ENCODE measurements at places on chromosomes 2 and 18. TPM values are rescaled to one million over a fixed set of nuclear protein-coding genes. Genes with fewer than 3 reads are reported as not detected.

GMPPA gene
- total RNA-seq, result 13.4 TPM

LDLRAD4 gene
- total RNA-seq, result 83.5 TPM

MOCOS gene
- total RNA-seq, result 0.69 TPM

MOGAT1 gene
- total RNA-seq, result not detected

HOXD4 gene
- total RNA-seq, result not detected

GALNT5 gene
- 0.92 TPM for total RNA-seq

REEP1 gene
- 200 TPM for total RNA-seq

TRMT61B gene
- total RNA-seq, result 25.6 TPM

TXNDC9 gene
- 56.1 TPM for total RNA-seq

LCT gene
- not detected for total RNA-seq

GPAT2 gene
- total RNA-seq, result 2.3 TPM

C2orf66 gene
- 0.69 TPM for total RNA-seq

NEUROD1 gene
- total RNA-seq, result 0.69 TPM

SP5 gene
- total RNA-seq, result 2.3 TPM

ATP6V1B1 gene
- total RNA-seq, result not detected

CKAP2L gene
- total RNA-seq, result 4.2 TPM

ELP2 gene
- total RNA-seq, result 101 TPM

GALNT13 gene
- 37.8 TPM for total RNA-seq

CCDC178 gene
- total RNA-seq, result 2.3 TPM

CD226 gene
- total RNA-seq, result 1.8 TPM

SERPINB7 gene
- total RNA-seq, result not detected

ABCG8 gene
- total RNA-seq, result 1.2 TPM

CYS1 gene
- 1.2 TPM for total RNA-seq

NT5C1B gene
- total RNA-seq, result not detected

NAT8 gene
- total RNA-seq, result not detected

MAP3K19 gene
- total RNA-seq, result 9.5 TPM

GALM gene
- 5.5 TPM for total RNA-seq

IL1F10 gene
- total RNA-seq, result not detected

POTEC gene
- 0.46 TPM for total RNA-seq

CIB4 gene
- total RNA-seq, result not detected

DPP4 gene
- total RNA-seq, result 0.46 TPM

CSRNP3 gene
- total RNA-seq, result 255 TPM

NPAS2 gene
- 10.6 TPM for total RNA-seq

Data from diencephalon (tissue), 1 donor.